ENCODE measurements at places on chromosomes 7 and 10.

- DNase-seq: no peak
Observed at GRCh38 chr7:12683678-12684585, 3.5 kb upstream of the ARL4A start.

DNA sequence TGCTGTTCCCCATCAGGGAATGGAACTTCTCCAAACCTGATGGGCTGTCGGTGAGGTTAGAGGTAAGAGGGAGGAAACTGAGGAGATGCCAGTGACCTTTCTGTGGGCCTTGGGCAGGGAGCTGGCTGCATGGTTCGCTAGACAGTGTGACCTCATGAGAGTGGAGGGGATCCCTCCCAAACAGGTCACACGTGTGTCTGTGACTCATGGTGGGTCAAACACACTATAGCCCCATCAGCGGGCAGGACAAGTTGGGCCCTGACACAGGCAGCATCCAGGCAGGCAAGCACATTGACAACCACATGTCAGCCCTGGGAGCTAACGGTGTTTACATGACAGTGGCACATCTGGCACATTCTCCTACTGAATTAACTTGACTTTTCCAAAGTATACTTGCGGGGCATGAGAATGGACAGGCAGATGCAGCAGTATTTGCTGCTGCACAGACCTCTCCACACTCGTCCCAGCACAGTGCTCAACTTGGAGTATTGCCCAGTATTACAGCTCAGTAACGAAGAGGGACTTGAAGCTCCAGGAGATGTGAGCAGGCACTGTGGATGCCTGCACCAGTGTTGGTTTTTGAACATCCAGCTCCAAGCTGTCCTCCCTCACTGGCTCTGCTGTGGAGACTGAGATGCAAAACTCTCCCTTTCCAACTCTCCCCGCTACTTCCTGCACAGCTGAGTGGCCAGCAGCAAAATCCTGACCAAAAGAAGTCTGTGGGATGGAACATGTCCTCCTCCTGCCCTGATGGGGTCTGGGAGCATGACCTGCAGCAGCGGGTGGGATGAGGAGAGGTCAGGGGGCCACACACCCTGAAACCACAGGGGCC is 199.6 kb downstream of the WDR37 start:
- DNase-seq: no peak

DNA sequence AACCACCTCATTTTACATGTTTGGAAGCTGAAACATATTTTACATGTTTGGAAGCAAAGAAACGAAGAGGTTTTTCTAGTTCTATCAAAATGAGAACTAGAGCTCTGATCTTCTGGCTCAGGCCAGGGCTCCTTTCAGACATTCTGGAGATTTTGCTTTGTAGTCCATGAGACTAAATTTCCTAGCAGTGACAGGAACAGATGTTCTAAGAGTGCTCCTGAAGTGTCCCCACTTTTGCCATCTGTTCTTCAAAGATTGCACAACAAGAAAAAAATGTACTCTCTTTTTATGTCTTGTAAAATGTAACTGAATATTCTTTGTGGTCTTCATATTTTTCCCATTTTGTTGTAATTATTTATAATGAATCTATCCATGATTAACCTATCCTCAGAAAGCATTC is 196.4 kb upstream of the PCLO start:
- no peak for DNase-seq

DNA sequence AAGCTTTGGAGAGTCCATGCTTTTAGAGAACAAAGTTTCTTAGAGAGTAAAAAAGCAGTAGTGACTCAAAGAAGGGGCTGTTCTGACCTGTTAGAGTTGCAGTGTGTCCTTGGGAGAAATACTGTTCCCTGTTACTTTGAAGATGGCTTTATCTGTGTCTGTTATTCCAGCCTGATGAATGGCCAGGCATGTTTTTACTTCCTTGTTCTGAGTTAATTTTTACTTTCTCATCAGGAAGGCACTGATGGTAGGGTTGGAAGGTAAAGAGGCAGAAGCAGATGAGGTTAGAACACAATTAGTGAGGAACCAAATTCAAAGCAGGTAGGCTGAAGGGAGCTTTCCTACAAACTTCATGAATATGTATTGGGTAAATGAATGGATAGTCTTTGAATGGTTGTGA is 138.5 kb upstream of the PRKCQ start:
- DNase-seq: no peak

Data from upper lobe of left lung (tissue), 6 donors.